Natural killer cell (primary cell): ENCODE measurements at places on chromosomes 2 and 18.

- no peaks in the 10 kb centered on the region for H3K4me1 ChIP-seq
- no peak for DNase-seq
- no peaks in the 10 kb centered on the region for H3K36me3 ChIP-seq
These were observed 34.1 kb upstream of the GCC2 start for GRCh38 chr2:108414945-108415344.

- H3K4me3 ChIP-seq = peak overlapping the region; percentile 50
- H3K27ac ChIP-seq = no peak overlapping the region
- H3K36me3 ChIP-seq = no peaks in the 10 kb centered on the region
- peaks cover 10% of the 10 kb centered on the region for H3K4me1 ChIP-seq
These were observed 1.6 kb downstream of the COBLL1 start for GRCh38 chr2:164839914-164840457.

DNA sequence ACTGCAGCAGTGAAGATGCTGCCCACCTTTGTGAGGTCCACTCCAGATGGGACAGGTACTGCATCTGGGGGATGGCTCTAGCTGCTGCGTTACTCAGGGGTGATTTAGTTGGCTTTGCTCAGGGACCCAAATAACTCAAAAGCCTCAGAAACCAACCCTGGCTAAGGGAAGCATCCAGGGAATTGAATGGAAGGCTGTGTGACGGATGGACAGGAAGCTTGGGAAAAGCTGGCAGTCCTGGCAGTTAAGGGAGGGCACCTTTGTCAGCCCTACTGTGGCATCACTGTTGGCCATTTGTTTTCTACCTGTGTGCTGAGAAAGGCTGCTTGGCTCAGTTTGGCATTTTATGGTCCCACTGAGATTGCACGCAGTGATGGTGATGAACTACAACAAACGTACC is 20.5 kb downstream of the HK2 start:
- no peaks in the 10 kb centered on the region for H3K36me3 ChIP-seq
- no peak for DNase-seq
- H3K27ac ChIP-seq = no peak overlapping the region
- no peak overlapping the region for H3K4me3 ChIP-seq
- H3K4me1 ChIP-seq = peaks cover 15% of the 10 kb centered on the region

DNA sequence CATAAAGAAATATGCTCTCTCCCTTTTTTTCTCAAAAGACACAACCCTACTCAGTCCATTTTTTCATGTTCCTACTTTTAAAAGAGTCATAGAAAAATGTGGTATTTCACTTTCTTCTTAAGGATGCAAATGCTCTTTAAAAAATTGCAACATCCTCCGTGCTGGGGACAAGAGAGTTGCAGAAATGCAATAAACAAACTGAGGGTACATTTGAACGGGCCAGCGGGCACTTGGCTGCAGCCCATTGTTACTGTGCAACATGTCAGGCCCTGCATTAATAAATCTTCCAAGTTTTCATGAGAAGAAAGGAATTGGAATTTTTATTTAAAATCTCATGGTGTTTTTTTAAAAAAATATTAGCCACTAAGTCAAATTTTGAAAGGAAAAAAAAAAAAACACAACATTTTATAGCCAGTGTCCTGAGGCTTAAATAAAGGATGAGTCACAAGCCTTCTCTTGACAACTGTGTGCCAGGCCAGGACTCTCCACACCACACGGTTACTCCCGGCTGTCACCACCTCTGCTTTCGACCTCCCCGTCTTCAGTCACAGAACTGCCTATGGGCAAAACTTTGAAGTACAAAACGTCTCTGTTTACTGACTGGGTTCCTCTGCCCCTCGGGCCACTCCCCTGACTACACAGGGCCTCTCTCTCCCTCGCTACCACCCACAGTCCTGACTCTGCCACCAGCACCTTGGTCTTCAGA is 57.5 kb upstream of the MFF start:
- H3K27me3 ChIP-seq = no peaks in the 10 kb centered on the region
- no peak overlapping the region for H3K27ac ChIP-seq
- DNase-seq = no peak
- H3K4me1 ChIP-seq = no peaks in the 10 kb centered on the region

GRCh38 chr2:192010073-192010472 is 163.2 kb upstream of the CAVIN2 start:
- H3K27me3 ChIP-seq = no peaks in the 10 kb centered on the region
- H3K4me1 ChIP-seq = no peaks in the 10 kb centered on the region
- no peak overlapping the region for H3K4me3 ChIP-seq

DNA sequence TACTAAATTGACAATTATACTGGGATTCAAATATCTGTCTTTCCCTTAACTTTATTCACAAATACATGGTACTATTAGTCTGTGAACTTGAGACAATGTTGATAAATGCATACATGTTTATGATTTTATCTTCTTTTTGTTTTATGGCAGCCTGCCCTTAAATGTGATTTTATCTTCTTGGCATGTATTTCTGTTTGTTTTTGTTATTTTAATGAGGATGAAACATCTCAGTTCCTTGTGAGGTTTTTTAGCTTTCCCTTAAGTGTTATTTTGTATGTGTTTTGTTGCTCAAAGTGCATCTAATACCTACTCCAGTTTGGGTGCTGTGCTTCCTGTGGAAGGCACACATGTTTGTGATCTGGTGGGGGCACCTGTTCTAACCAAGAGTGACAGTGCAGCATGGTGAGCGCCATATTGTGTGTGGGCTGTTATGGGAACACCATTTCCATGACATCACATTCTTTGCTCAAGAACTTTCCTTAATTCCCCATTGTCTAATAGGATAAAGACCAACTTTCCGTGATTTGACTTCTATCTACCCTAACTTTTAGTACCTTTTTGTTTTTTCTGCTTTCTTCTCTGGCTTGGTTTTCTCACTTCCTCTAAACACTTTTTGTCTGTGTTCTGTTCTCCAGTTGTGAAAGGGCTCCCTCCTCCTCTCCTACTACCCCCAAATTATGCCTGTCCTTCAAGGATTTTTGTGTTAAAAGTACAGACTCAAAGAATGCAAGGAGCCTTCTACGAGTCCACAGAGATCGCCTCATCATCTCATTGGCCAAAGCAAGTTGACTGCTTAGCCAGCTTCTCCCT is 162.1 kb upstream of the TTC39C start:
- no peaks in the 10 kb centered on the region for H3K27me3 ChIP-seq
- no peaks in the 10 kb centered on the region for H3K4me1 ChIP-seq
- DNase-seq = no peak
- no peaks in the 10 kb centered on the region for H3K36me3 ChIP-seq
- H3K27ac ChIP-seq = no peak overlapping the region

GRCh38 chr2:187991389-187991788 is 300.3 kb upstream of the GULP1 start:
- H3K4me3 ChIP-seq = no peak overlapping the region
- peaks cover 3% of the 10 kb centered on the region for H3K4me1 ChIP-seq
- H3K27me3 ChIP-seq = no peaks in the 10 kb centered on the region
- no peaks in the 10 kb centered on the region for H3K36me3 ChIP-seq
- DNase-seq = no peak
- H3K27ac ChIP-seq = no peak overlapping the region

DNA sequence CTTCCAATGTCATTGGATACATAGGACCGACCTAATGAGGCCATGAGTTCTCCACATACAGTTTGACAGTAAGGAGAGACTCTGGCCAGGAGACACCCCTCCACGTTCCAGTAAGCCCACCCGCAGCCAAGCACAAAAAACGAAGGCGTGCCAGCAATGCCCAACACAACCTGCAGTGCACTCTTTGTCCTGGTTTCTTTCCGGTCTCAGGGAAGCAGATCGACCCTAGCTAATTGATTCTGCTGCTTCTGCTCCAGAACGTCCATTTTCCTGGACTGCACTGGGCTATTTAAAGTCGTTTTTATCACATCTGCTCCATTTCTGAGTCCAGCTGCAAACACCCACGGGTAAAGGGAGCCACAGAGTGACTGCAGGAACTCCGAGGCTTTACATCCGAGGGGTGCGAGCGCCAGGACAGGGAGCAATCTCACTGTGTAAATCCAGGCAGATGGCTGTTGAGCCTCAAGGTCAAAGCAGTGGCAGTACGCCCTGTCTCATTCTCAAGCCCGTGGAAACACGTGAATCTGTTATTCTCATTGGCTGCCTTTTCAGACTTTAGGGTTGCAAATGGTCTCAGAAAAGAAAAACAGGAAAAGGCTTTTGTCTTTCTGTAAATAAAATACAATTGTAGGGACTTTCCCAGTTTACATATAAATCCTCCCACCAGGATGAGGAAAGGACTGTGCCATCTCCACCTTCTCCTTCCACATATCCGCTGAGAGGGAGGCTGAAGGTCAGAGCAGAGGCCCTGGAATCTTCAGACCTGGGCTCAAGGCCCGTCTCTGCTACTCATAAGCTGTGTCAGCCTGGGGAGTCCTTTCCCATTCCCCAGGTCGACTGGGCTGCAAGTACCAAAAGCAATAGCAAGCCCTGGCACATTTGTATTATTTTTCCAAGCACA is 40.7 kb downstream of the TMEM163 start:
- peaks cover 58% of the 10 kb centered on the region for H3K4me1 ChIP-seq
- H3K36me3 ChIP-seq = no peaks in the 10 kb centered on the region
- no peak for DNase-seq

DNA sequence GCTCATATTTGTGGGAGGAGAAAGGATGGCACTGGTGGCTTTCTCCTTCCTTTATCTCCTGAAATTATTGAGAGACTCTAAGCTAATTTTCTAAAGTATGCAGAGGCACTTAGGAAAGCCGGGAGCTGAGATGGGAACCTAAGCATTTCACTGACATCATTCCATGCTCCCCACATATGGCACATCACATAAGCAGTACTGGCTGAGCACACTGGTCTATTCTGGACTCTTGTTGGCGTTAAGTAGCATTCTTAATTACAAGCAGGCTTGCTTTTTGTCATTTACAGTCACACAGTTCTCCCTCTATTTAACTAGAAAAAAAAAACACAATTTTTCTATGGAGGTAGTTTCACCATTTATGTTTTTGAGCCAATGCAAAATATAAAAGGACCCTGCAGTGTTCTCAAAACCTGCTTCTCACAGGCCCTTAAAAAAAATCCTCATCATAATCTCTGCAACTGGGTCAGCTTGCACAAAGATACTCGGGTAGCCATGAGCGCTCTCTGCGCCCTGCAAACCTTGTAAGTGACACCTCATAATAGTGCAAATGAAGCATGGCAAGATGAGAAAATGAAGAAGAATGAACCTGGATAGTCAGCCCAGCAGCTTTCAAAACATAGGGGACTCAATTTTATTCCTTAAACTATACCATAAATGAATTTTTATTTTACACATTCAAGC is 688.6 kb downstream of the NRXN1 start:
- no peak overlapping the region for H3K27ac ChIP-seq
- H3K4me1 ChIP-seq = no peaks in the 10 kb centered on the region
- no peak overlapping the region for H3K4me3 ChIP-seq
- H3K27me3 ChIP-seq = peaks cover 10% of the 10 kb centered on the region

DNA sequence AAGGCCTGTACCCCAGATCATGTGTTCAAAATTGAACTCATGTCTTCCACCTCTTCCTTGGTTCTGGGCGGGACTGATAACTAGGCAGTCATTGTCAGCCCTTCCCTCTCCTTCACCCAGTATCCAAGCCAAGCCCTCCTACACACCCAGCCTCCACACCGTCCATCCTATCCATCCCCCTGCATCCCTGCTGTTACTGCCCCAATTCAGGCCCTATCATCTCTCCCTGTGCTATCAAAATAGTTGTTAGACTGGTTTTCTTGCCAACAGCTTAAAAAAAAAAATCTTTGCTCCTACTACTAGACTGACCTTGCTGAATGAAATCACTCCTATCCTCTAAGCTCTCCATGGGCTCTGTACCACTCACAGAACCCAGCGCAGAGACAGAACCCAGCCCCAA is 32.8 kb downstream of the TGFA start:
- peaks cover 42% of the 10 kb centered on the region for H3K4me1 ChIP-seq
- H3K4me3 ChIP-seq = no peak overlapping the region
- H3K36me3 ChIP-seq = no peaks in the 10 kb centered on the region
- peaks cover 4% of the 10 kb centered on the region for H3K27me3 ChIP-seq

GRCh38 chr2:36536776-36537175 is 61.2 kb downstream of the FEZ2 start:
- H3K4me3 ChIP-seq = no peak overlapping the region
- H3K27me3 ChIP-seq = no peaks in the 10 kb centered on the region
- no peaks in the 10 kb centered on the region for H3K36me3 ChIP-seq
- no peak overlapping the region for H3K27ac ChIP-seq
- no peak for DNase-seq

DNA sequence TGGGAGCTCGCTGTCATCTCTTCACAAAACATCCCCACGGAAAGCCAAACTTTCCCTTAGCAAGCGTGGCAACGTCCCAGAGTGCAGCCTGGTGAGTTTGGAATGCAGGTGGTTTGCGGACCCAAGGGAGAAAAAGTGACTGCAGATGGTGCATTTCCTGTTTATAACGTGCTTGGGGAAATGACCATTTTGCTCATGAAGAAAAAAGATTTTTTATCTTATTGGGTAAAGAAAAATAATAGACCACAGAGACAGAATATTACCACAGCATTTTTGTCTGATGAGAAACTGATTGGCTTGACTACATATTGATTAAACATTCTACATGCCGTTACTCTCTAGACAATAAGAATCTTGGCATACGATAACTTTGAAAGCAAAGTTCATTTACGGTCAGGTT is 136.5 kb downstream of the COPS8 start:
- no peak overlapping the region for H3K4me3 ChIP-seq
- no peaks in the 10 kb centered on the region for H3K36me3 ChIP-seq
- no peak overlapping the region for H3K27ac ChIP-seq
- no peak for DNase-seq

GRCh38 chr18:78971511-78972245 is 7.9 kb upstream of the SALL3 start:
- DNase-seq = no peak
- peaks cover 5% of the 10 kb centered on the region for H3K4me1 ChIP-seq
- no peaks in the 10 kb centered on the region for H3K36me3 ChIP-seq
- no peak overlapping the region for H3K4me3 ChIP-seq
- peaks cover 22% of the 10 kb centered on the region for H3K27me3 ChIP-seq

GRCh38 chr2:150413910-150414309 is 73.6 kb downstream of the RND3 start:
- no peak for DNase-seq
- no peak overlapping the region for H3K4me3 ChIP-seq
- H3K4me1 ChIP-seq = no peaks in the 10 kb centered on the region
- H3K36me3 ChIP-seq = no peaks in the 10 kb centered on the region
- no peak overlapping the region for H3K27ac ChIP-seq

DNA sequence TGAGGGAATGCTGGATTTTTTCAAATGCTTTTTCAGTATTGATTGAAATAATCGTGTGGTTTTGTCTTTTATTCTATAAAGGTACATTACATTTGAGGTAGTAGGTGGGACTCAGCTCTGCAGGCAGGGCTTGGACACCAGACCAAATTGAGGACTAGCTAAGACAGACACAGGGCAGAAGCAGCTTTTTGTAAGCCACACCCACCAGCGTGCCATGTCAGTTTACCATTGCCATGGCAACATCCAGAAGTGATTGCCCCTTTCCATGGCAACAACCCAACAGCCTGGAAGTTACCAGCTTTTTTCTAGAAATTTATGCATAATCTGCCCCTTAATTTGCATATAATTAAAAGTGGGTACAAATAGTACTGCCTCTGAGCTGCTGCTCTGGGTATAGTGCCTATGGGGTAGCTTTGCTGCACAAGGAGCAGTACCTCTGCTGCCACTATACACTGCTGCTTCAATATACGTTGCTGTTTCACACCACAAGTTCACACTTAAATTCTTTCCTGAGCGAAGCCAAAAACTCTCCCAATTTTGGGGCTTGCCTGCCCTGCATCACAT is 23.6 kb upstream of the VWA3B start:
- H3K4me3 ChIP-seq = no peak overlapping the region
